ENCODE measurements at places on chromosomes 2 and 18.

DNA sequence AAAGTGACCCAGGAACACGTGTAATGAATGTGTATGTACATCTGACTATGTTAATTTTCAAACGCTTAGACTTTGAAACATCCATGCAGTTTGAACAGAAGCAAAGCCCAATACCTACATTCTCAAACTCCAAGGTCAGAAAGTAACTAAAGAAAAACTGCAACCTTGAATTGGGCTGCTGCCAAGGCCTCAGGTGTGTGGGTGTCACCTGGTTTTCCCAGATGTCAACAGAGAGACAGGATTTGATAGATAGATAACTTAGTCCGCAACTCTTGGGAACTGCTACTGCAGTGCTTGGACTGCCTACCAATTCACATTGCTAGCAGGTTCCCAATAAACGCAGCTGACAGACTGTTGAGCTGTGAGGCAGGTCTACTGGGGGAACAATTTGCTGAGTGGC is 78.7 kb upstream of the PAPOLG start:
- no peak for DNase-seq

DNA sequence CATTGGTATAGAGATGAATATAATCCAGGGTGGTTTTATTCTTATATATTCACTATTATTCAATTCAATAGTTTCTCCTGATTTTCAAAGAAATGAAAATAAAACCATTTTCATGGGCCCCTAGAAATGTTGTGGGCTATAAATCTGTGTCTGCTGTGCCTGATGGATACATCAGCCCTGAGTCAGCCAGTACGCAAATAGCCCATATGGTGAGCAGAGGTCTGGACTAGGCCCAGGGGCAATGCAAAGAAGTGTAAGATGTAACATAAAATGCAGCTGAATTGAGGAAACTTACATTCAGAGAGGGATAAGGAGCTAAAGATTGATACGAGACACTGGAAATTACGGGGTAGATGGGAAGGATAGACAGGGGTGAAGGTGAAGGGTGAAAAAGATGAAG is 122.5 kb downstream of the MAIP1 start:
- DNase-seq, result no peak

GRCh38 chr2:19767899-19768298 is 133.9 kb downstream of the TTC32 start:
- DNase-seq, result no peak

GRCh38 chr2:62187246-62187645 is 8.7 kb upstream of the B3GNT2 start:
- DNase-seq, result no peak

DNA sequence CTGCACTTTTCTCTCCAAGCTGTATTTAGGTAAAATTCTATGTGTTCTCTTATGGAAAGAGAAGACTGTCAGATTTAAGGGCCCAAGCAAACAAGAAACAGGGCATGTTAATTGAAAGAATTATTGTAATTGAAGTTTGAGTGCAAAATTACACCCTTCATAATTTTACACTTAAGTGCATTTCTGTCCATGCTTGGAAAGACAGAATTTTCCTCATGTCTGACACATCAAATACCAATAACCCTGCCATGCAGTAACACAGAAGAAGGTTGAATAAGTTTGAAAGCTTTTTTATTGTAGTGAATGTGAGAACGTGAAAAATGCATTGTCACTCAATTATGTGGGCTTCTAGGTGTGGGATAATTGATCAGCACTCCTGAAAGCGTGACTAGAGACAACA is 52.9 kb upstream of the PARD3B start:
- no peak for DNase-seq

GRCh38 chr2:80380736-80381135 is 76.2 kb upstream of the LRRTM1 start:
- no peak for DNase-seq

- no peak for DNase-seq
These were observed 226.1 kb upstream of the CCDC68 start for GRCh38 chr18:55185391-55185790.

DNA sequence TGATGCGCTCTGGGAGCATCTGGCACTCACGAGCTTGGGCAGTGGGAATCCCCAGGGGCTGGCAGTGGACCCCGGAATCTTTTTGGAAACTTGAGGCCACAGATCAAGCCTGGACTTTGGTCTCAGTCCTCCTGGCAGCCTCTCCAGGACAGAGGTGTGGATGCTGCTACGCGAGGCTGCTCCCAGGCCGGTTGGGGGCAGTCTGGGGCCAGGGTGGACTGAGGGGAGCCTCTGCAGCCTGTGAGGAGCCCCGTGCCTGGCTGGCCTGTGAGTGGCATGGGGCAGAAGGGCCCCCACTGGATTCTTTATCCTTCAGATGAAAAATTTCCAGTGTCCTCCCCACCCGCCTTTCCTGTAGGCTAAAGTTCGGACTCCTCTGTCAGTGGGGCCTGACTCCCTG is 12.7 kb upstream of the DES start:
- no peak for DNase-seq

- DNase-seq, result no peak
These were observed 1324.6 kb upstream of the NRXN1 start for GRCh38 chr2:52356556-52356955.

GRCh38 chr2:65420712-65421431 is 11.5 kb downstream of the SPRED2 start:
- no peak for DNase-seq

GRCh38 chr2:161008311-161008710 is 151.9 kb upstream of the TANK start:
- DNase-seq, result no peak

GRCh38 chr2:152322222-152322621 is 12.8 kb upstream of the FMNL2 start:
- DNase-seq, result no peak

GRCh38 chr18:74499633-74500032 is 3.5 kb downstream of the CNDP2 start:
- peak; percentile 54 for DNase-seq

DNA sequence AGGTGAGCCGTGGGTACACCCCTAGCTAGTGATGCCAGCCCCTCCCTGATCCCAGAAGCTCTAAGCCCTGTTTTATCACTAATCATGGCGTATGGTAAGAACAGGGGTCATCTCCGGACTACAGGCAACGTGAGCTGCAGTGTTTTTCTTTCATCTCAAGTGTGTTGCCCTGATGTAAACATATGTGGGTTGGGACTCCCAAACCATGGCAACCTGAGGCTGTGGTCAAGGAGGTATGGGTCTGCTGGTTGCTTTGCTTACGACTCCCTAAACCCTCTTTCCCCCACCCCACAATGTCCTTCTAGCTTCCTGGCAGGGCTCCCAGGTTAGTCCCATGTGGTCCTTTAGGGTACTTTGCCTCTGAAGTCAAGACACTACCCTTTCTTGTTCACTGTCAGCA is 53.6 kb upstream of the AFF3 start:
- DNase-seq, result no peak

- no peak for DNase-seq
These were observed 233.5 kb upstream of the ATP5MC3 start for GRCh38 chr2:175414882-175415487.

Data from activated T-helper 1 cell treated with anti-CD3 and anti-CD28 coated beads, Interleukin-12 subunit alpha, Interleukin-12 subunit beta, Interleukin-2, Interleukin-4 antibody, amounts not matched to agents 30 ng/mL and 10 ng/mL and 1 ng/mL, durations not matched to agents 14 hours and 24 hours and 36 hours (primary cell).